ENCODE measurements at places on chromosomes 12 and 14.

DNA sequence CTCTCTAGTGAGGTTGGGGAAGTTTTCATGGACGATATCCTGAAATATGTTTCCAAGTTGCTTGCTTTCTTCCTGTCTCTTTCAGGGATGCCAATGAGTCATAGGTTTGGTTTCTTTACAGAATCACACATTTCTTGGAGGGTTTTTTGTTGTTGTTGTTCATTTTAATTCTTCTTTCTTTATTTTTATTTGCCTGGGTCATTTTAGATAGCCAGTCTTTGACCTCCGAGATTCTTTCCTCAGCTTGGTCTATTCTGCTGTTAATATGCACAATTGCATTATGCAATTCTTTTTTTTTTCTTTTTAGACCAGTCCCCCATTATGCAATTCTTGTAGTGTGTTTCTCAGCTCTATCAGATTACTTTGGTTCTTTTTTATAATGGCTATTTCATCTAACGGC, 338.9 kb downstream of the AEBP2 start:
- DNase-seq: no peak

GRCh38 chr12:76399040-76399439, 50.8 kb upstream of the BBS10 start:
- DNase-seq: no peak

DNA sequence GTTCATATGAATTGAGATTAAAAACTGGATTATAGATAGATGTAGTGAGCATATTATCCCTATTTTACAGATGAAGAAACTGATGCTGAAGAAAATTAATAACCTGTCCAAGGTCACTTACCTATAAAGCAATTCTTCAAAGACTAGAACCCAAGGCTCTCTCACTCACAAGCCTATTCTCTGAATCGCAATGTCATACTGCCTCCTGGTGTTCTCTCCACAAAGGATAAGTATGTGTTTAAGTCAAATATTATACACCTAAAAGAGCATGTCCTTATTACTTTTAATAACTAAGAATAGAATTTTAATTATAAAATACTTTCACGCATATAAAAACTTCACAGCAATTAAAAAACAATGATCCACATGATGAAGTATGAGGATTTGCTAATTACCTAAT, 721.3 kb upstream of the USP15 start:
- no peak for DNase-seq

GRCh38 chr14:95231966-95232633, 74.8 kb upstream of the DICER1 start:
- DNase-seq: no peak

DNA sequence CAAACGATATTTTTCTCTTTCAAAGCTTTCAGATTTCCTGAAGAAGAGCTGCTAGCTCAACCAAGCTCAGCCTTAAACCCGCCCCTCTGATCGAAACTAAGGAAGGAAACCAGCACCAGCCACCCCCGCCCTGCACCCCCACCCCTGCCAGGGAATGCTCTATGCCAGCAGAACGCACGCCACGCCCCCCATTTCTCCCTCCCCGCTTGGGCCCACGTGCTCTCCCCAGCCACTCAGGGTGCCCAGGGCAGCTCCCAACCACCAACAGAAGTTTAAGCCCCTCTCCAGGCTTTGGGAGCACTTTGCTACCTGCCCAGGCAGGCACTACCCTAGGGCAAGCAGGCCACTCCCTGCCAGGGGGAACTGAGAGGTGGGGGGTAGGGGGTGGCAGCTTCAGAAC, 18.8 kb upstream of the KRT78 start:
- DNase-seq: no peak

GRCh38 chr14:51552768-51553404, 98.8 kb upstream of the FRMD6 start:
- DNase-seq: no peak

DNA sequence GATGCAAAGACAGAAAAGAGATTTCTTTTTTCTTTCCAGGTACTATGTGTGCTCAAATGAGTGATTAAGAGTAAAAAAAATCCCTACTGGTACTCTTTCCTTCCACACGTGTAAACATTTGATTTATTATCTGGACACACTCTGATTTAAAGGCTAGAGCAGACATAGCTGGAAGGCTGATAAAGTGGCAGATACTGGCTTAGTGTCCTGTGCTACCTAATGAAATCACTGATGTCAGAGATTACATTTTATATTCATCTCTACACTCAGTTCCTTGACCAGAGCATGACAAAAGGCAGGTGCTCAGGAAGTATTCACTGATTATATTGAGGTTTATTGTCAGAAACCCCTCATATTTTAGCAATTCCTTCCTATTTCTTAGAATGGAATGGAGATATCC, 136.6 kb upstream of the SLC38A2 start:
- DNase-seq: no peak

GRCh38 chr14:68160779-68161546, 341.4 kb downstream of the RAD51B start:
- no peak for DNase-seq

DNA sequence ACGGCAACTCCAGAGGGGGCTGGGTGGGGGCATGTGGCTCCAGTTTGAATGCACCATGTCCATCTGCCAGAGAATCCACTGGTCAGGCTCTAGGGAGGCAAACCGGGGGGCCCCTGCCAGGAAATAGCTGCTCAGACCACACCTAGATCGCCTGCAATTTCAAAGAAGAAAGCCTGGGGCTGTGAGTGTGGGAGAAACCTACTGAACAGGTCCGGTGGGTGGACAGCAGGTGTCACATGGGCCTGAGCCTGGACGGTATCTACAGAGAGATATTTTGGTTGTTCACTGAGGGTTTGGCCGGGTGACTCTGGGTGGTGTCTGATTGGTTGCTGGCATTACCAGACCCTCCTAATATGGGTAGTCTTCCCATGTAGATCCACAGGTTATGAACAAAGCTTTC, 32.0 kb downstream of the DAO start:
- no peak for DNase-seq

DNA sequence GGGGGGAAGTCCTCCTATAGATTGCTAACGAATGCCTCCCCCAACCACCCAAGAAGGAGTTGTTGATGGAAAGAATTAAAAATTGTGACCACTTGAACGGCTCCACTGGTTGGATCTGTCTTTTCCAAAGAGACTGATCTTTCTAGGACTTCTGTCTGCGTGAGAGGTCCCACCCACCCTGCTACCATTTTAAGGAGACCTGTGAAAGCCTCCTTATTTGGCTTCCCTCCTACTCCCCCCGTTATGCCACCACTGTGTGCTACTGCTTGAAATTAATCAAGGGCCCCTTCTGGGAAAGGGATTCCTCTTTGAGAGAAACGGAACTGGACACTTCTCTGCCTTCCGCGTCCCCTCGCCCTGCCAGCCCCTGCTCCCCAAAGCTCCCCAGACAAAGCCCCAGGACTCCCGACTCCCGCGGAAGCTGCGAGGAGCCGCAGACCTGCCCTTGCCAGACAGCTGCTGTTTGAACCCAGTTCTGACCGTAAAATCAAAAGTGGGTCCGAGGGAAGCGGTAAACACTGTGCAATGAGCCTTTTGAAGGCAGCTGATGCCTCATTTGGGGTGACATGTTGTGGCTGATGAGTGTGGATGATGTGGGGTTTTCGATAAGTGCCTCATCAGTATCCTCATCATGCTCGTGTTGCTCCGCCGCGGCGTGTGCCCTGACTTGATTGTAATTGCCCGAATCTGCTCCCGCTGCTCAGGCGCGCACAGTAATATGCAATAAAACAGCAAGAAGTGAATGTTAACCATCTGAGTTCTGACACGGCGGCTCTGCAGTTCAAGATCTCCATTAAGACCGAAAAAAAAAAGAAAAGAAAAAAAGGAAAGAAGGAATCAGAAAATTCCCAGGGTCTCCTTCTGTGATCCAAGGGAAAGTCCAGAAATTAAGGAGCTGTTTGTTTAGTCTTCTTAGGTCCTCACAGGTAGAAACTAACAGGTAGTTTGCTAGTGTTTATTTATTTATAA, 48.2 kb downstream of the MBIP start:
- DNase-seq: no peak

DNA sequence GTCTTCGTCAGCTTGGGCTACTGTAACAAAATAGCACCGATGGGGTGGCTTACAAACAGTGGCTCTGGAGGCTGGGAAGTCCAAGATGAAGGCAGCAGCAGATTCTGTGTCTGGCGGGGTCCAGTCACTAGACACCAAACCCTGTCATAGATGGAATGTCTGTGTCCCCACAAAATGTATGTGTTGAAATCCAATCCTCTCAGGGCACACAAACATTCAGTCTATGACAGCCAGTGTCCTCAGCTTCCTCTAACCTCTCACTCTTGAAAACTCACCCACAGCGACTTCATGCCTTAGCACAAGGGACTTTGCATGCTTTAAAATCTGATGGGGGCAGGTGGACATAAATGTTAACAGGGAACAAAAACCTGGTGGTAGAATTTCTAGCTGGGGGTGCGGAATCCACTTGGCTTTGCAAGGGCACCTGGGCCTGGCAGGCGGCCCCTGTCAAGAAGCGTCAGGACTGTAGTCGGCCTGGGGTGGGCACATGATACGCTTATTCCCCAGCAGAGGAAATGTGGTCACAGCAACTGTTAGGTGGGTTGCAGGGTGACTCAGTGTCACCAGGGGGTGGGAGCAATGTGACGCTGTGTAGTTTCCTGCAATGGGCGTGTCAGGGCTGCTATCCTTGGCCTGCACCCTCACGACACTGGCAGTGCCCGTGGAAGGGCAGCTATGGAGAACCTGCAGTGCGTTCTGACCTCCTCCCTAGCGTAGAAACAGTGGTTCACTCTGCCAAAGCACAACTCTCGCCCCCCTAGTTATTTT, 17.7 kb downstream of the RIN3 start:
- DNase-seq: no peak
